ENCODE measurements at places on chromosomes 3 and 15.

DNA sequence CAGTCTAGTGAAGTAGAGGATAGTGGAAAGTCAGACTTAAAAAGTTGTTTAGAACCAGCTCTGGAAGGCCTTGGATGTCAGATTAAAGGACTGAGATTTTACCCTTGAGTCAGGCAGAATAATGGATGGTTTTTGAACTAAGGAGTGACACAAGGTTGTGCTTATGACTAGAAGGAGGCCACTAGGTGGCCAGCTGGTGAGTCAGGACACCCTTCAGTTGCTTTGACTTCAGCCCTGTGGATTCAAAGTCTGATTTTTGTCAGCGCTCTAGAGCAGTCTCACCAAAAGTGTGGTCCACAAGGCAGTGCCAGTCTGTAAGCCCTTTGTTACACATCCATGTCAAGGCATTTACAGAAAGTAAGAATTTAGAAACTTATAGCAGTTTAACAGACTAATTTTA lies 3.8 kb upstream of the GABPB1 start:
- DNase-seq = peak; percentile 1

DNA sequence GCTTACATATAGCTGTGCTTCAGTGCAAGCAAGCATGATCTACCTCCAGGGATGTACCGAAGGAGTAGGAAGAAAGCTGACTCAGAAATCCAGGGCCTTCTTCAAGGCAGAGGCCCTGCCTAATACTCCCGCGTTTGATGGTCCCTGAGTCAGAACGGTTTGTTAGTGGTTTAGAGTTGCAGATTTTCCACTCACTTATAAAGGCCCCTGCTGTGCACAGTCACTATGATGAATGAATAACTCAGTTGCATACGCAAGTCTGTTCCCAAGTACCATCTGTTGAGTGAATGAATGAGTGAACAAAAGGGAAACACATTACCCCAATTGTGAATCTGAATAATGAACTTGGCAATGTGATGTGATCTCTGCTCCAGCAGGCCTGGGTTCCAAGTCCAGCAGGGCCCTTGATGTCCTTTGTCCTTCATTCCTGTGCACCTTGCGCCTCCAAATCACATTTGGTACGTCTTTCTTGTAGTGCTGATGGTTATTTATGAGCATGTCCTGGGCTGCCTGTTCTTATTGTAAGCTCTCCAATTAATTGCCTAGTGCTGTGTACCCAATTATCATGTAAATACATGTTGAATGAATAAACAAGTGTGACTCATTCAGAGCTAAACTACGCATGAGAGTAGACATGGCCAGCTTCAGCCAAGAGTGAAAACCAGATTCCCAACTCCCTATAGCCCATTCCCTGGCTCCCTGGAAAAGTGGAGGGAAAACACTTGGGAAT lies 85.3 kb upstream of the LIMD1 start:
- no peak for DNase-seq

- no peak for DNase-seq
Measured at GRCh38 chr15:28154283-28154682, 55.2 kb upstream of the OCA2 start.

- no peak for DNase-seq
Measured at GRCh38 chr3:194328053-194328657, 23.0 kb downstream of the CPN2 start.

GRCh38 chr3:103818800-103819199 lies 1384.0 kb downstream of the ZPLD1 start:
- DNase-seq = no peak

DNA sequence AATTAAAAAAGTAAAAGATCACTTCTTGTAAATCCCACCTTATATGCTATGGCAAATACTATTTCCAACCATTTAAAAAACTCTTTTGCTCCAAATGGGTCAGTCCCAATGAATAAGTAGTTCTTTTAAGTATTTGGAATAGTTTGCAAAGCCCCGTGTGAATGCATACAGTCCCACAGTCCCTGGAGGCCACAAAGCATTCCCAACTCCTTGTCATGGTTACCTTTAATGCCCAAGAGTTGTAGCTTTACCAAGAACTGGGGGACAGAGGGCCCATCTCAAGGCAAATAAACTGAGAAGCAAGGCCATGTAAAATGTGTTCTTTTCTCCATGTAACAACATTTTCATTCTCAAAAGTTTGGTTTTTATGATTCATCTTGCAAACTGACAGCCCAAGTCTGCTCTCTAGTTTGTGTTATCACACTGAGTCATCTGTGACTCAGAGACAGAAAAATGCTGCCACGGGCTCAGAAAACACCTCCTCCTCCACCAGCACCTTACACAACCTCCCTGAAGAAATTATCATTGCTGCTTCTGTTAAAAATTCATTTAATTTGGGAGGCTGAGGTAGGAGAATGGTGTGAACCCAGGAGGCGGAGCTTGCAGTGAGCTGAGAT lies 336.2 kb downstream of the ERC2 start:
- no peak for DNase-seq

DNA sequence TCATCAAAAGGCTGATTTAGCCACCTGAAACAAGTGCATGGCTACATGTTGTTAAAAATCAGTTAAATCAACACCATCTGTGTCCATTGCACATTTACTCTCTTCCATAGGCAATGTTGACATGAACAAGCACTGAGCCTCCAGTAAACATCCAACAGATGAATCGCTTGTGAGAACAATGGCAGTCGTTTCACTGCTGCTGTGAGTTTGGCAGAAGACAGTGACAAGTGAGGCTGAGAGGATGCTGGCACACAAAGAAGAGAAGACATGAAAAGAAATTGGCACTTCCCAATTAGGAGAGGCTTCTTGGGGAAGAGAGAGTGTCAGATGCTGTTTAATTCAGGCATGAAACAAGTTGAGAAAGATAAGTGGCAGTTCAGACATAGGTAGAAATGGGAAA lies 227.4 kb upstream of the STT3B start:
- no peak for DNase-seq

GRCh38 chr3:179608931-179609720 lies 4.5 kb downstream of the NDUFB5 start:
- DNase-seq = no peak

DNA sequence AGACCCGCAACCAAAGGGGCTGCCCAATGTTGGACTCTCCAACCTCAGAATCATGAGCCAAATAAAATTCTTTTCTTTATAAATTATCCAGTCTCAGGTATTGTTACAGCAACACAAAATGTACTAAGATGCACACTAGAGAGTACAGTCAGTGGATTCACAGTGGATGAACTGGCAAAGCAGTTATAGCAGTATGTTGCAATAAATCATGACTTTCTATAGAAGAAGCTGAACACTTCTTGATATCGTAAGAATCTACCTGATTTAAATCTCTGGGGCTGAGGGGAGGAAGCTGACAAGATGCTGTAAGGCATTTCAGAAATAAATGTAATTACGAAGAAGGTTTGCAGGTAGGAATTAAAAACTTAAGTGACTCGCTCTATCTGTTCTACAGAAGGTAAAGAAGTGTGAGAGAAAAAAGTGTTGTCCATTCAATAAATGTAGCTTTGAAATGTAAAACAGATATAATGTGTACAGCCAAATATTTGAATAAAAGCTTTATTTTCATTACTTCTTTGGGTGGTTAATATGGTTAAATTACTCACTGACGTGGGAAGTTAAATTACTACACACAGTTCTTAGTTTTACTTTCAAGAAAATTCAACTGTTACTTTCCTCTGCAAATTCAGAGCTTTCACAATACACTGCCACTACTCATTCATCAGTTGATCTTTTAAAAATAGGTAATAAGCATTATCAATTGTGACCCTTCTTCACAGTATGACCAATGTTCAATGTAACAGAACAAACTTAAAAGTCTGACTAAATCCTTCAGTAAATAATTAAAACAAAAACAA lies 439.1 kb downstream of the SHQ1 start:
- no peak for DNase-seq

GRCh38 chr3:117017135-117017894 lies 307.7 kb downstream of the TUSC7 start:
- DNase-seq = no peak

DNA sequence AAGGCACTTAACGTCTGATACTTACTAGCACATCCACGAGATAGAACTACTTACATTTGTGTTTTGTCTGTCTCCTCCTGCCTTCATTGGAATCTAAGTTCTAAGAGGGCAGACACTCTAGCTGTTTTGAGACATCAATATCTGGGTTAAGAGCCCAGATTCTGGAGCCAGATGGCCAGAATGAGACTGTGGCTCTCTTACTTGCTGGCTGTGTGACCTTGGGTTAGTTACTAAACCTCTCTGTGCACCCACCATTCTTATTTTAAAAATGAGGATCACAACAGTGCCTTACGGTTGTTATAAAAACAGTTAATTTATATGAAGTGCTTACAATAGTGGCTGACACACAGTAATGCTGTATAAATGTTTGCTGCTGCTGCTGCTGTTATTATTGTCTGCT lies 7.7 kb downstream of the STARD5 start:
- no peak for DNase-seq

DNA sequence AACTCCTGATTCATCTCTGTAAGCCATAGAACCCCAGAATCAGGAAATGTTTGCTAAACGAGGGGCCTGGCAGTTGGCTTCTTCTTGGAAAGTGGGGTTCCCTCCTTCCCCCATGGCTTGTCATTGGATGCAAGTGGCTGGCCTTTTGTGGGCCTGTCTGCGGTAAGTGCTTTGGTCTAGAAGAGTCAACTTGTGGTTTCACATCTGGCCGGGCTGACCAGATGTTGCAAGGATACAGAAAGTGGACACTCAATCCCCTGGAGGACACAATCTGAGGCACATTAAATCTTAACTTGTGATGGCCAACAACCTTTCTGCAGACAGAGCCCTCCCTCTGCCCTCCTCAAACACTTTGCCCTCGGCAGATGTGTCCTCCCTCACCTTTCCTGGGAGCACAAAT lies 1.1 kb downstream of the FAH start:
- DNase-seq = no peak

DNA sequence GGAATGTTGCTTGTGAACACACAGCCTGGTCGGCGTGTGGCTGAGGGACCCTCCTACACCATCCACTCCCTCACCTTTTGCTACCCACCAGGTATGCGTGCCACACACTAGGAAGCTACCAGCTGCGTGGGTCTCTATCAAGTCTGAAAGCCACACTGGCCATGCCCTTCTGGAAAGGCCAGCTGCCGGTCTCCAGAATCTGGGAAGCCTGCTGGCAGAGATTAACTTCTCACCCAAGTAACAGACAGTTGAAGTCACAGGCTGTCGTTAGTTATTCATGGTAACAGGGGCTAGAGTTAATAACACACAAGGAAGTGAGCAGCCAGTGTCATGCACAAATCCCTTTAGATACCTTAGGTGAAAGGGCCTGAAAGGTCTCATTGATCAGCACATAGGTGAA lies 48.1 kb downstream of the SUSD5 start:
- no peak for DNase-seq

DNA sequence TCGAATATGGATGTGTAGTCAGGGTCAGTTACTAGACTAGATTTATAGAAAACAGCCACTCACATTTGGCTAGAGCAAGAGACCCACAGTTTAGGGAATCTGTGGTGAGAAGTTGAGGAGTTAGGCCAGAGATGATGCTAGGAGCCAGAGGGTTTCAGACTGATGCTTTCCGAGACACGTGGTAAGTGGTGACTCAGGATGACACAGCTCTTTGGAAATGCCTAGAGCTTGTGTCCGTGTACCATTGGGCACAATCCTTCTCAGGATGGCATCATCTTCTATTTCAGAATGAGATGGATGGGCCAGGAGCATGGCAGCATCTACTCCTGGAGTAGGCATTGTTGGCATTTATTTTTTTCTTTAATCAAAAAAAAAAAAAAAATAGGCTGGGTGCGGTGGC lies 28.5 kb downstream of the PTPRG start:
- DNase-seq = no peak

GRCh38 chr3:190519886-190520285 lies 6.0 kb downstream of the IL1RAP start:
- DNase-seq = no peak

DNA sequence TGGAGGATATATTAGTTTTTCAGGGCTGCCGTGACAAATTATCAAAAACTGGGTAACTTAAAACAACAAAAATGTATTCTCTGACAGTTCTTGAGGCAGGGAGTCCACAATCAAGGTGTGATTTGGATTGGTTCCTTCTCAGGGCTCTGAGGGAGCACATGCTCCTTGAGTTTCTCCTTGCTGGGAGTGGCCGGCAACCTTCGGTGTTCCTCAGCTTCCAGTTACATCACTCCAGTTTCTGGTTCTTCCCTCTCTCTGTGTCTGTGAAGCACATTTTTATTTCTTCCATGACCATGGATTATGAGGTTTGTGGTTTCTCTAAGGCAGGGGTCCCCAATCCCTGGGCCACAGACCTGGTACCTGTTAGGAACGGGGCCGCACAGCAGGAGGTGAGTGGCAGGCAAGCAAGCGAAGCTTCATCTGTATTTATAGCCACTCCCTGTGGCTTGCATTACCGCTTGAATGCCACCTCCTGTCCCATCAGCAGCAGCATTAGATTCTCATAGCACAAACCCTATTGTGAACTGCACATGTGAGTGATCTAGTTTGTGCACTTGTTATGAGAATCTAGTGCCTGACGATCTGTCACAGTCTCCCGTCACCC lies 24.3 kb downstream of the LRRC28 start:
- DNase-seq = no peak

GRCh38 chr3:12405432-12406272 lies 78.6 kb upstream of the TSEN2 start:
- DNase-seq = no peak

GRCh38 chr15:39040861-39041260 lies 476.2 kb upstream of the RASGRP1 start:
- DNase-seq = no peak

DNA sequence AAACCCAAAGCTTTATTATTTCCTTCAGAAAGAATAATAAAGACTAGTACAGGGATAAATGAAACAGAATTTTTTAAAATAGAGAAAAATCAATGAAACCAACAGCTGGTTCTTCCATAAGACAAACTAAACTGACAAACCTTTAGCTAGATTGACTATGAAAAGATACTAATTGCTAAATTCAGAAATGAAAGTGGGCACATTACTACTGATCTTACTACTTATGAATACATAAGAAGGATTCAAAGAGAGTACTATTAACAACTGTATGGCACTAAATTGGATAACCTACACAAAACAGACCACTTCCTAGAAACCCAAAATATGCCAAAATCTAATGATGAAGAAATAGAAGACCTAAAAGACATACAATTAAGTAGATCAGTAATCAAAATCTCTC lies 278.2 kb downstream of the ISL2 start:
- no peak for DNase-seq

DNA sequence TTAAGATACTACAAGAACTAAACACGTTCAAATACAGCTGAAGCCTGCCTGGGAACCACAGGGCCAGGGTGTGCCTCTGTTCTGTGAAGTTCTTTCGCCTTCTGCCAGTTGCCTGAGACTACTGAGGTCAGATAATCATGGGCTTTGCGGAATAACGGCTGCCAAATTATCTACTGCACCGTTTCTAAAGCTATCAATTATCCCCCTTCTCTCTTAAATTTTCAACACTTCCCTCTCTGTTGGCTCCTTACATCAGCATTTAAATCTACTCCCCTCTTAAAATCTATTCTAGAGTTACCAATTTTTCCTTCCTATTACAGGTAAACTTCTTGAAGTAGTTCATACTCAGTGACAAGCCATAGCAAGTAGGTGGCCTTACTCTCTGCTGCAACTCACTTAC lies 6.2 kb upstream of the NEO1 start:
- no peak for DNase-seq

- DNase-seq = no peak
Measured at GRCh38 chr15:101194546-101195125, 57.2 kb downstream of the CHSY1 start.

- no peak for DNase-seq
Measured at GRCh38 chr3:113105093-113105449, 106.3 kb upstream of the BOC start.
